ENCODE measurements at places on chromosomes 12 and 14.

- DNase-seq = no peak
Observed at GRCh38 chr12:78081590-78082314, 251.1 kb downstream of the NAV3 start.

DNA sequence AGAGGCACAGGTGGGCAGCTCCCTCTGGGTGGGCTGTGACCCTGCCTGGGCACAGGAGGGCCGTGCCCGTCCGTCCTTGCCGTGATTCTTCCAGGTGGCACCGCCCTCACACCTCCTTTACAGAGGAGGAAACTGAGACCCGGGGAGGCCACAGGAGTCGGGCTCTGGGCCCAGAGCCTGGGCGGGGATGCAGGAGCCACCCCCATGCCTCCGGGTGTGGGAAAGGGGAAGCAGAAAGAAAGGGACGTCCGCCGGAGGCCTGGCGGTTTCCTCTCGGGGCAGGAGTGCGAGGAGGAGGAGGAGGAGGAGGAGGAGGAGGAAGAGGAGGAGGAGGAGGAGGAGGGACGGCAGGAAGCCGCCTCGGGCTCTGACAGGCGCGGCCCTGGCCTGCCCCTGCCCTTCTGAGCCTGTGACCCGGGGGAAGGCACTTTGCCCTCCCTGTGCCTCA lies 23.0 kb downstream of the SH2B3 start:
- DNase-seq = no peak

GRCh38 chr12:82407481-82407880 lies 49.2 kb downstream of the METTL25 start:
- DNase-seq = no peak

GRCh38 chr12:118144499-118144898 lies 8.6 kb downstream of the PEBP1 start:
- no peak for DNase-seq

DNA sequence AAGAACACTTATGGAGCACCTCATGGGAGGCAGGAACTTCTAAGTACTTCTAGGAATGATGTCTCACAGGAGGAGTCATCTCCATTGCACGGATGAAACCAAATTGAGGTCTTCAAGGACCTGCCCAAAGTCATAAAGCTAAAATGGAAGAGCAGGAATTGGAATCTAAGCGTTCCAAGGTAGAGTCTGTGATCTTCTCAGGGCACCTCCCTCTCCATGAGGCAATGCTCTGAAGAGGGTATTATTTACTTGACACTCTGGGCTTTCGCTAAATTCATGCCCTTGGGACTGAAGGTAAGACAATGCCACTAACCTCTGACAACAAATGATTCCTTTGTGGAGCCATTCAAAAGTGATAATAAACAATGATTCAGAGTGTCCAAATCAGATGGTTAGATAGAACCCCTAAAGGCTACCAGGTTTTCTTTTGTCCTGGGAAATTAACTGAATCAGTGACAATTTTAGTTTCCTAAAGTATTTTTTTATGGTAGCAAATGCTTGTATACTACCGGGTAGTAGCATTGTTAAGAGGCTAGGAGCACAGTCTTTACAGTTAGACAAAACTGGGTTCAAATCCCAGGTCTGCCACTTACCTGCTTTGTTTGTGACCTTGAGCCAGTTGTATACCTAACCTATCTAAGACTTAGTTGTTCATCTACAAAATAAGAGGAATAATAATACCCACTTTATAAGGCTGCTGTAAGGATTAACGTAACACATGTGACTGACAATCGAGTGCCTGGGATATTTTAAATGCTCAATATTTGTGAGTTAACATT lies 12.3 kb downstream of the HMGA2 start:
- no peak for DNase-seq

DNA sequence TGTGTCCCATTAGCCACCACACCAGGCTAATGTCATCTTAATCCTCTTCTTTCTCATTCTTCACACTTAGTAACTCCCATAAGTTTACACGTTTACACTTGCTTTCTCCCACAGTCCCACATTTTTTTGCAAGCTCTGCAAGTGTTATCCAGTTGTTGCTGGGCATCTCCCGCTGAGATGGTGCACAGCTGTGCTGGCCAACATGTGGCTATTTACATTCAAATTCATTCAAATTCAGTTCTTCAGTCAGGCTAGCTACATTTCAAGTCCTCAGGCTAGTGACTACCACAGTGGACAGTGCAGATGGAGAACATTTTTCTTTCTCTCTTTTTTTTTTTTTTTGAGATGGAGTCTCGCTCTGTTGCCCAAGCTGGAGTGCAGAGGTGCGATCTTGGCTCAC lies 9.8 kb upstream of the TEAD4 start:
- DNase-seq = no peak

DNA sequence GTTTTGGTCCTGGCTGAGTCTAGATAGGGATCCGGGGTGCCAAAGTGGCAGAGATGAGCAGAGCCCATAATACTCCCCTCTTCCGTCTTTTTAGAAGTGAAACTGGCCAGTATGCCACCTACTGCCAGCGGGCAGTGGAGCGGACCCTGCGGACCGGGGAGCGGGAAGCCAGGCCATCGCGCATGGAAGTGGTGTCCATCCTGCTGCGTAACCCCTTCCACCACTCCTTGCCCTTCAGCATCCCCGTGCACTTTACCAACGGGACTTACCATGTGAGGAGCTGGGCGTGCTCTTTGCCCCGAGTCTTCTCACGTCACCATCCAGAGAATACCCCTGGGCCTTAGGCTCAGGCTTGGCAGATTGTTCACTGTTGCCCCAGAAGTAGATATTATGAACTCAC lies 21.0 kb downstream of the PIGH start:
- DNase-seq = no peak

DNA sequence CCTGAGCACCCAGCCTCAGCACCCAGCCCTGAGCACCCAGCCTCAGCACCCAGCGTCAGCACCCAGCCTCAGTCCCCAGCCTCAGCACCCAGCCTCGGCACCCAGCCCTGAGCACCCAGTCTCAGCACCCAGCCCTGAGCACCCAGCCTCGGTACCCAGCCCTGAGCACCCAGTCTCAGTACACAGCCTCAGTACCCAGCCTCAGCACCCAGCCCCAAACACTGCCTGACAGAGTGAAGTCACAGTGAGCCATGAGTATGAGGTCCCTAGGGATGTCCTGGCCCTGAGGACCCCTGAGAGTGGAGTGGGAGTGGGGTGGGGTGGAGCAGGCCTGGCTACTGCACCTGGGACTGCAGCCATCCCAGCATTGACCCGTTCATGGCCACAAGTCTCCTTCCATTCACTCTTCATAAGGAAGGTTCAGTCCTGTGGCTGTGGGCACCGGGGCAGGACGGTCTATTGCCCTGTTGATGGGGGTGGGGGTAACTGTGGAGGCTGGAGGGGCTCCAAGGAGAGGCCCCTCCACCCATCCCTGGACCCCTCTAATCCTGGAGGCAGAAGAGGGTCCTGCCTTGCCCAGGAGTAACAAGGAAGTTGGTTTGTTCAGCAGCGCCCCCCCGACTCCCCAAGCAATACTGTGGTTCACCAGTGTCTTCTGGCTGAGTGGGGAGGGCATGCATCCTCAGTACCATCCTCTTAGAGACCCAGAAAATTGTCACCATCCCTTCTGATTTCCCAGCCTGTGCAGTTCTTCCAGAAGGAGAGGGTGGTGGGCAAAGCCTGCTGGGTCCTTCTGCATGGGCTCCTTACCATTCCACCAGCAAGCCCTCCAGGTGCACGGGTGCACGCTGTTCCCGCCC lies 140.5 kb downstream of the ADGRD1 start:
- DNase-seq = no peak
